D341Med (cell line): ENCODE measurements at places on chromosomes 12 and 14.
A peak's percentile ranks its signal among the peaks of the same experiment; 100 is the strongest.

DNA sequence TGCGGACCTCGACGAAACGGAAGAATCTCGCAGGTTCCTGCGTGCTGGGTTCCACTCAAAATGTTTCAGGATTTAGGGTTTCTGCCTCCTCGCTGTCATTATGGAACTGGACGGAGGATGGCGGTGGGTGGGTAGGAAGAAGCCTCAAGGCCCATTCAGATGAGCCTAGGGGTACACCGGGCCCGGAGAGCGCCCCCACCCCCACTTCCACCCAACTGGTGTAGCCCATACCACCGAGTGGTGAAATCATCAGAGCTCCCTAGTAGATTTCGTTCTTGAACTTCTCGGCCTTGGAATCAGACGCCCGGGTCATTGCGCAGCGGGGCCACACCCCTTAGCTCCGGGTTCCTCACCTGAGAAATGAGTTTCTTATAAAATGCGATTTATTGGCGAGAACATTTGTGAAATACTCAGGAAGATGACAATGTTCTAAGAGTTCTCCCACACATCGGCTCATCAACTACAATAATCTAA, 13.3 kb upstream of the TBX3 start:
- DNase-seq: no peak

- no peak for DNase-seq
Observed at GRCh38 chr12:76518699-76519098, 40.9 kb downstream of the OSBPL8 start.

- no peak for DNase-seq
Observed at GRCh38 chr12:25254271-25254880, 3.6 kb upstream of the KRAS start.

DNA sequence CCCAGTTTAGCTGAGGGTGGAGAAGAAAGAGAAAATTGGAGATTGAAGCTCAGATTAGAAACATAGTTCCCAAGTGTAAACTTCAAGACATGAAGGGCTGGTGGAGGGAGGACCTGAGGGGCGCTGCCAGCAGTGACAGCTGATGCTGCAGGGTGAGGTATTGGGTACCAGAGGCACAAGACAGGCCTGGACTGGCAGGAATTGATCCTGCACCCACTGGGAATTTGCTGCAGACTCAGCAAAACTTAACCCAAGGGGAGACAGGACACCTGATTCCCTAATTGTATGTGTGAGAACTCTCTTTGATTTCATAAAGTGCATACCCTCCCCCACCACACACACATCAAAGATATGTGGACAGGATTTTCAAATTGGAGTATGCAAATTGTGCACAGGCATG, 11.6 kb downstream of the PTPRR start:
- no peak for DNase-seq

GRCh38 chr12:65335021-65335714, 56.7 kb downstream of the MSRB3 start:
- DNase-seq: no peak

DNA sequence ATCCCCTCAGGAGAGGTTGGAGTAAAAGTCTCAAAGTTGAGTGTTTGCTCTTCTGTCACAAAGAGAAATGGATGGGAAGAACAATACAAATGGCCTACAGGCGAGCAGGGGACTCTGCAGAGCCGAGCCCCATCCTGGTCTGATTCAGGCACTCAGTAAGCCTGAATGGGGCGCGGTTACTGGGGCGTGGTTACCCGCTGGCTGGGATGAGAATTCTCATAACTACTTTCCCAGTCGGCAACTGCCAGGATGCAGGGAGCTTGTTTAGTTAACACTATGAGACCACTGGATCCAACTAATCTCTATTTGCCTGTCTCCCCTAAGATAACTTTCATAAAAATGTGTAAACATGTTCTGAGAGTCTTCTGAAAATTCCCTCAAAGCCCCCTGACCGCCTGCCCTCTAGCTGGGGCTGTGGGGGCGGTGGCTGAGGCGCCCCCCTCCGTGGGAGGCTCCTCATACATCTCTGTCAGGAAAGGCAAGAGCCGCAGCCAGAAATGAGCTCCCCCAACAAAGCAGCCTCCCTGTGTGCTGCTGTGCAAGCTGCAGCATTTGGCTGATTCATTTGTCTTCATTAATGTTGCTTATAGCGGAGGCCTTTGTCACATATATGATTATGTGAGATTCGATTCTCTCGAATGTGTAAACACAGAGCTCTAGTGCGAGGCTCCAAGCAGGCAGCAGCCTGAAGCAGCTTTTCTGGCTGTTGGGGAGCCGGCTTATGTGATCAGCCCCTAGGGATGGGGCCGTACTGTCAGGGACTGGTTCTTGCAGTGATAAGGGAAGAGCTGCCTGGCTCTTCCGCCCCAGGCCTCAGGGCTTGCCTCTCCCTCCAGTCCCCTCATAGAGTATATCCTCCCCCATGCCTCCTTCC, 126.1 kb upstream of the ARHGAP5 start:
- peak; percentile 70 for DNase-seq

- no peak for DNase-seq
Observed at GRCh38 chr14:82757776-82758175, 1224.1 kb upstream of the SEL1L start.

DNA sequence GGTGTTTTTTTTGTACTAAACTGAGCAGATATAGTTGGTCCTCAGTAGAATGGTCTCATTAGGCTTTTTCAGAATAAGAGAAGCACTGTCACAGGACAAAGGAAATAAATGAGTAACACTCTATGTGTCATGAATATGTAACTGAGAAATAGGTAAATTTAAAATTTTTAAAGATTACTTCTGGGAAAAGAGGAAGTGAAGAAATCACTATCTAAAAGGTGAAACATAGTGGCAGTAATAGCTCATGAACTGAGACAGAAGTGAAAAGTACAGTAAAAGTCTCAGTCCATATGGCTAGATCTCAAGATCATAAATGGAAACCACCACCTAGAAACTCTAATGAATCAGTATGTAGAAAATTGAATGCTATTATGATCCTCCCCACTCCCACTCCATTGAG, 89.3 kb upstream of the TTC7B start:
- DNase-seq: no peak

- DNase-seq: no peak
Observed at GRCh38 chr12:49304161-49304560, 9.2 kb downstream of the PRPH start.

- DNase-seq: peak; percentile 59
Observed at GRCh38 chr12:41436076-41436475, 248.0 kb downstream of the PDZRN4 start.

DNA sequence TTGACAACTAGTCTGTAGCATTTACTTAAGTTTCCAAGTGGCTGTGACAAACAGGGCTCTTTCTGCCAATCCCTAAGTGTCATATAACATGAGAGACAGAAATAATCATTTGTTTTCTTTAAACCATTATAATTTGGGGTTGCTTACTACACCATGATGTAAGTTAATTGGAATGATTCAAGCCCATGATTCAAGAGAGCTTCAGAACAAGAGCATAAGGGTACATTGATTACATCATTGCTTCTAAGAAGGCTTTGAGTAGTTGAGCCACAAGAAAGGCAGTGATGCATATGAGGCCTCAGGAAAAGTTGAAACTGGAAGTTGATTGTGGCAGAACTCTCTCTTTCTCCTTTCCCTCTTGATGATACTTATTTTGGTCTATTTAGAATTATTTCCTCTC, 444.0 kb downstream of the CCER1 start:
- no peak for DNase-seq

GRCh38 chr14:74945852-74946658, 9.3 kb downstream of the PGF start:
- DNase-seq: peak; percentile 92

- DNase-seq: no peak
Observed at GRCh38 chr14:56846970-56847930, 37.0 kb upstream of the OTX2 start.

GRCh38 chr14:50846226-50846880, 15.4 kb upstream of the NIN start:
- DNase-seq: no peak

- peak; percentile 12 for DNase-seq
Observed at GRCh38 chr14:30129807-30130206, 202.2 kb upstream of the PRKD1 start.

- no peak for DNase-seq
Observed at GRCh38 chr12:91406920-91407341, 224.3 kb upstream of the DCN start.

GRCh38 chr12:27151479-27151878, 69.1 kb upstream of the C12orf71 start:
- no peak for DNase-seq

DNA sequence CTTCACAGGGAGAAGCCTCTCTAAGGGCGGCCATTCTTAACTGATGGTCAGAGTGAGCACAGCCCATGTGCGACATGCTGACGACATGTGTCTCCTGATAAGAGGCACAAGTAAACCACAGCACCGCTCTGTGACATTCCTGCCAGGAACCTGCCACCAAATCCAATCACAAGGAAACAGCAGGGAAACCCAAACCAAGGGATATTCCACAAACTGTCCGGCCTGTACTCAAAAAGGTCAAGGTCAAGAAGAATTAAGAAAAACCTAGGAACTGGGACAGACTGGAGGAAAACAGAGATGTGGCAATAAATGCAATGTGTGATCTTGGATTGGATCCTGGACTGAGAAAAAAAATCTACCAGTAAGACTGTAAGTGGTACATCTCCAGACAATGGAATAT, 91.9 kb downstream of the SYNE3 start:
- no peak for DNase-seq

GRCh38 chr12:68779280-68779679, 28.7 kb upstream of the MDM2 start:
- DNase-seq: no peak
